Activated T-cell treated with anti-CD3 and anti-CD28 coated beads, Interleukin-2, amount 50 U/mL, for 72 hours (primary cell): ENCODE measurements at places on chromosomes 3 and 15. TPM values are rescaled to one million over a fixed set of nuclear protein-coding genes. Genes with fewer than 3 reads are reported as not detected.

DNA sequence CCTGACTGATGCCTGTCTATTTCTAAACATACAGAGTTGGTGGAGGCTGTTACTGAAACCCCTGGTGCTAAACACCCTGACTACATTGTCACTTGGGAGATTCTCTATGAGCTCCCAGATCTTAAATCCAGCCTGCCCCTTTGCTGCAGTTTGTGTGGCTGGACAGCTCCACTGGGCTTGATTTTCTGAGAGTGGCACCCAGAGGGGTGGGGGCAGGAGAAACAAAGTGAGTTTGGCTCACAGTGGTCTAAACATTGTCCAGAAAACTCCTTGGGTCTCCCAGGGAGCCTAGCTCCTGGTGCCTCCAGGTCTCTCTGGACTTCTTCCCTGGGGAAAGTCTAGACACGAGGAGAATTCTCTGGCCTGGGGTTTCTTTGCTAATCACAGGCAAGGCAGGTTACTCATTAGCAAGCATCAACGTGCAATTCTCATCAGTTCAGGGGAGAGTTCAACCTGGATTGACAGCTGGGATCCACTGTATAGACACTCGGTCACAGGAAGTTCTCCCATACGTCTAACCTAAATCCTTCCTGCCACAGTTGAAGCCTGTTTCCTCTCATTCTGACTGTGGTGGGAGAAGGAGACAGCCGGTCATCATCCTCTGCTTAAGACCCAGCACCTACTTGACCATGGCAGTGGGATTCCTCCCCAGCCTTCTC is 7.1 kb upstream of the DLL4 start:
- no peak for DNase-seq

DNA sequence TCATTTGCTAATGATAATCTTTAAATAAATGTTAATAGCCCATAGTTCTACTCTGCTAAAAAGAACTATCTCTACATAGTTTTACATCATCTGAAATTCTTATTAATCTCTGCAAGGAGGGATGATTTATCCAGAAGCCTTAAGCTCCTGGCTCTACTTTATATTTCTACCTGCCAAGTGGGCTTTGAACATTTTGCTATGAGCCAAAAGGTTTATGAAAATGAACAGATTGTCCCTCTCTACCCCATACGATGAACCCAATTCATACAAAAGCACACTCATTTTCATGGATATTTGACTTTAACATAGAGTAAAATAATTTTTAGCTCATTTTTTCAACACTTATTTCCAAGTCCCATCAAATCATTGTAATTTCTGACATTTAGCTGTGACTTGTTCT is 611.0 kb downstream of the NSUN3 start:
- DNase-seq: no peak

DNA sequence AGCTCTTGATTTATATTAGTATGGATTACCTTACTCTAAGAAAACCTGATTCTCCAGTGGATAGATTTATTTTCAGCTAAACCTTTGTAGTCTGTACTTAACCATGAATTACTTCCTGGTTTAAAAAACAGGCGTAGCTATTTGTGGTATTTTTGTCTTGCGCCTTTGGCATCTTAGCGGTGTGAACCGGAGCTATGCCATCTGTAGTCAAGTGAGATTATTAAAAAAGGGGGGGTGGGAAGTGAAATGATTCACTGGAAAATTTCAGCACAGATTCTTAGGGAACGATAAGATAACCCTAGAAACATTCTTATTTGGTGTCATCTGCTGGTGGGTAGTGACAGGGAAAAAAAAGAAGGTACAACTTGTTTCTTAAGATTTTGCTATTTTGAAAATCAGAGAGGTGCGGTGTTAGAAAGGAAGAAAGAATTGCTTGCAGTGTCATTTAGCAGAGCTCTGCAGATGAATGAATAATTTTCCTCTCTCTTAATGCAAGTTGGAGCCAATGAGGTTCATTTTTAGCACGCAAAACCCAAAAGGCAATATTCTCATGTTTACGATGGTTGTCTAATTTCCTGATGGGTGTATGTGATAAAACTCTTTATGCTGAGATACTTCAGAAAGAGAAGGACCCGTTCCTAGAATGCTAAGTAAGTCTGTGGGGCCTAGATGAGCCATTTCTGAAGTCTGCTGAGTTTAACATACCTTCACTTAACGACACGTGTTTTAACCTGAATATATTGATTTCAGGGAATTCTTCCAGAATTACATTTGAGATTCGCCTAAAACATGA is 44.0 kb downstream of the PSMD6 start:
- no peak for DNase-seq

Gene IGSF11
- total RNA-seq: 0.19 TPM

DNA sequence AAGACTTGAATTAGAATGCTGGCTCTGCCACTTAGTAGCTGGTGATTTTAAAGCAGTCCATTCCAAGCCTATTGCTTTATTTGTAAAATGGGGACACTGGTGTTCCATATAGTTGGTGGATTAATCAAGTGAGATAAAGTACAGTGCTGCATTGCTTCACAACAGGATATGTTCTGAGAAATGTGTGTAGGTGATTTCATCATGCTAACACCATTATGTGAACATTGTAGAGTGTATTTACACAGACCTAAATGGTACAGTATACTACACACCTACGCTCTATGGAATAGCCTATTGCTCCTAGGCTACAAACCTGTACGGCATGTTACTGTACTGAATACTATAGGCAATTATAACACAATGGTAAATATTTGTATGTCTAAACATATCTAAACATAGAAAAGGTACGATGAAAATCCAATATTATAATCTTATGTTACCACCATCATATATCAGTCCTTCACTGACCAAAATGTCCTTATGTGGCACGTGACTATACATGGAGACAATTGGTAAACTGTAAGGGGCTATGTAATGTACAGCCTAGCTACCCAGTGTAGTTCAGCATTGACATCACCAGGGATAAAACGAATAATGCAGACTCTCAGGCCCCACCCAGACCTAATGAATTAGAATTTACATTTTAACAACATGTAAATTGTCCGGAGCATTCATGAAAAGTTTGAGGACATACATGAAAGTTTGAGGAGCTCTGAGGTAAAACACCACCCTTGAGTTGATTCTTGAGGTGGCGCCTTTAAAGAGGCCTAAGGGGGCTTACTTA is 121.4 kb upstream of the BFSP2 start:
- no peak for DNase-seq

DNA sequence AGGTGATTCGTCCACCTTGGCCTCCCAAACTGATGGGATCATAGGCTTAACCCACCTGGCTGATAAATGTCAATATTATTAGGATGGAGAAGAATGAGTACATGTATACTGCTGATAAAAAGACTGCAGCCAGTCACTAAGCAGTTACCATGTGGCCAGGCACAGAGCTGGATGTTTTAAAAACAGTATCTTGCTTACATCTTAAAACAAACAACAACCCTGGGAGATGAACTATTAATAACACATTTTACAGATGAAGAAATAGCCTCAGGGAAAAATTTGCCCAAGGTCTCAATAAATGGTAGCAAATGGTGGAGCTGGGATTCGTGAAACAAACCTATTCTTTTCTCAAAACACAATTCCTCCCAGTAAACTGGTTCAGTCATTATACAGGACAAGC is 18.1 kb downstream of the IL17RD start:
- no peak for DNase-seq

- DNase-seq: no peak
Observed at GRCh38 chr3:156664831-156665178, 9.6 kb upstream of the TIPARP start.
